ENCODE measurements at places on chromosomes 2 and 18. TPM values are rescaled to one million over a fixed set of nuclear protein-coding genes. Genes with fewer than 3 reads are reported as not detected.

- DNase-seq, result no peak
These were observed 12.6 kb downstream of the GPR35 start for GRCh38 chr2:240637901-240638345.

Gene ACOXL
- total RNA-seq, result not detected

GRCh38 chr18:11839556-11839955, 11.7 kb upstream of the CHMP1B start:
- no peak for DNase-seq

GRCh38 chr2:158213773-158214172, 112.1 kb downstream of the UPP2 start:
- no peak for DNase-seq

- no peak for DNase-seq
These were observed 216.8 kb upstream of the HNMT start for GRCh38 chr2:137747509-137747908.

DNA sequence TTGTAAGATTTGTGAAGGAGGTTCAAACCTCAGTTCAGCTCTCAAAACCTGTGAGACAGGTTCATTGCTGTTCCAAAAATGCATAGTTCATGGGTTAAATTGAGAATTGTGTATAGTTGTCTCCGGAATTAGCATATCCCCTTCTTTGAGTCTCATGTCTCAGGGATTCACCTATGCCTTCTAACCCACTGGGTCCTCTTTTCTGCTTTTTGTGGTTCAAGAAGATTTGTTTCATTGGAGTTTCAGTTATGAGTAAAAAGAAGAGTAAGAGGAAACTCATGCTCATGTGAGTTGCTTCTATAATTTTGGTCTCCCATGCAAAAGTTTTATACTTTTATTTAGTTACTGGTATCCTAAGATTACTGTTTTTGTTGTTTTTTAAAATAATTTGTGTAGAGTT, 1219.8 kb upstream of the ZEB2 start:
- DNase-seq, result no peak

Gene SAG
- total RNA-seq, result not detected

GRCh38 chr2:219178377-219179175, 501 bp downstream of the RETREG2 start:
- DNase-seq, result no peak

GRCh38 chr2:59969161-59969560, 584.3 kb downstream of the BCL11A start:
- no peak for DNase-seq

DNA sequence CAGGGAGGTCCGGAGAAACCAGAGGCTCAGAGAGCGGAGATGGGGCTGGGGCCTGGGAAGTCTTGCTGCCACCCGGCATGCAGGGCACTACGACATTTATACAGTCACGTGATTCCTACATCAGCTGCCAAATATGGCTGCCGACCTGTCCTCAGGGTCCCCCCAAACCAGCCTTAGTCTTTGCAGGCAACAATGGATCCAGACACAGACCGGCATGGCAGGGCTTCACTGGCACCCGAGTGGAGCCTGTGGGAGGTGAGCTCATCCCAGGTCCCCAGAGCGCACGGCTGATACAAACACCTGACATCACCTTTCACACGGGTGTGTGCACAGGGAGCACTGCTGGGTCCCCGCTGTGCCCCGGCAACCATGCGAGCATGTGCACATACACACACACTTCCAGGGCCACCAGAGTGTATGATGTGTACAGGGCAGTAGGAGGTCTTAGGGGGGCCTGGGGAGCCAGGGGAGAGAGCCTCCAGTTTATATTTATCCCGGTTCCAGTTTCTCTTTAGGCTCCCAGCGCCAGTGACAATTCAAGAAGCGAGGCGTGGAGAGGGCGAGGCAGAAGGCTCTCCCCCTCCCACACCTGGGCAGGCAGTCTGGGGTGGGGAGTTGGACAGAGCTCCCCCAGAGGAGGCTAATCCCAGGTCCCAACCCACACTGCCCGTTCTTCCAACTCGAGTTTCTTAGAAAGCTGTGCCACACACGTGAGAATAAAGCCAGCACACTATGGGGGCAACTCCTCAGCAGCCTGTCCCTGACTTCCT, 2.7 kb downstream of the SEMA4C start:
- no peak for DNase-seq

Gene IL36RN
- total RNA-seq, result not detected

GRCh38 chr18:8946066-8946838, 156.2 kb upstream of the NDUFV2 start:
- DNase-seq, result no peak

DNA sequence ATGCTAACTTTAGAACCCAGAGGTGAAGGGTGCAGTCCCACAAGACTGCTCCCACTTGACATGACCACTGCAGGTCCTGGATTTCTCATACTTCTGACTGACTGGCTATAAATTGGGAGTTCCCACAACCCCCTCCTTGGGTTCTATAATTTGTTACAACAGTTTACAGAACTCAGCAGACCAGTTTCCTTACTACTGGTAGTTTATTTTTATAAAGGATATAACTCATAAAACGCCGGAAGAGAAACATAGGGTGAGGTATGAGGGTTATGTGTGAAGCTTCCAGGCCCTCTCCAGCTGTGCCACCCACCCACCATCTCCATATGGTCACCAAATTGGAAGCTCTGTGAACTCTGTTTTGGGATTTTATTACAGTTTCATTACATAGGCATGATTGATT, 839.6 kb downstream of the TSN start:
- DNase-seq, result no peak

Gene RSAD2
- 0.85 TPM for total RNA-seq

- DNase-seq, result no peak
These were observed 316.1 kb downstream of the PTH2R start for GRCh38 chr2:208722731-208723130.

GRCh38 chr2:237427769-237428506, 14.0 kb upstream of the COL6A3 start:
- DNase-seq, result no peak

DNA sequence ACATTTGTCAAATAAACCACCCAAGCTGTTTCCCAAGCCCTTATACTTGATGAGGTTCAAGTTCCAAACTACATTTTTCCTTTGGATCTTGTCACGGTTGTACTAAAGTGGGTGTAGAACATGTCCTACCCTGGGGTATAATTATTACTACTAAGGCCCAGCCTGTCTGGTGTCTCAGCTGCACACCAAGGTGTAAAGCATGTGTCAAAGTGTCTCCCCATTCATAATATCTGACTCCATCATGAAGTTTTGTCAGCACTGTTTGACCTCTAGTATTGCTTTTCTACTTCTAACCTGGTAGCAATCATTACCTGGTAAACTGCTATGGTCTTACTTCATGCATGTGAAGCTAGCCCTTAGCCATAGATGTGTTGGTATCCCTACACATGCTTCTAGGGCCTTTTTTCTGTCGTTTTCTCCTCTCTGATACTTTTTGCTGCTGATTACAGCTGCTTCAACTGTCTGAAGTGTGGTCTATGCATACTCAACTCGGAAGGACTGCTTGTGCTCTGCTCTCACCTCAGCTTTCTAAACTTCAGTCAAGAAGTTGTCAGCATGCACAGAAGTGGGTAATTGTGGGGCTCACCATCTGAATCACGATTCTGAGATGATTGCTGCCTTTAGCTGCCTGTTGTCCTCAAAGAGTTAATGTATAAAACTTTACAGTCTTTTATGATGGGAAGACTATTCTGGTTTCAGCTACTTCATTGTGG, 445.7 kb upstream of the TRIB2 start:
- no peak for DNase-seq

Gene SERPINB3
- not detected for total RNA-seq

GRCh38 chr2:3307236-3307635, 70.4 kb downstream of the EIPR1 start:
- no peak for DNase-seq

Gene IL1RL2
- total RNA-seq, result 0.33 TPM

Gene CHPF
- 32.9 TPM for total RNA-seq

DNA sequence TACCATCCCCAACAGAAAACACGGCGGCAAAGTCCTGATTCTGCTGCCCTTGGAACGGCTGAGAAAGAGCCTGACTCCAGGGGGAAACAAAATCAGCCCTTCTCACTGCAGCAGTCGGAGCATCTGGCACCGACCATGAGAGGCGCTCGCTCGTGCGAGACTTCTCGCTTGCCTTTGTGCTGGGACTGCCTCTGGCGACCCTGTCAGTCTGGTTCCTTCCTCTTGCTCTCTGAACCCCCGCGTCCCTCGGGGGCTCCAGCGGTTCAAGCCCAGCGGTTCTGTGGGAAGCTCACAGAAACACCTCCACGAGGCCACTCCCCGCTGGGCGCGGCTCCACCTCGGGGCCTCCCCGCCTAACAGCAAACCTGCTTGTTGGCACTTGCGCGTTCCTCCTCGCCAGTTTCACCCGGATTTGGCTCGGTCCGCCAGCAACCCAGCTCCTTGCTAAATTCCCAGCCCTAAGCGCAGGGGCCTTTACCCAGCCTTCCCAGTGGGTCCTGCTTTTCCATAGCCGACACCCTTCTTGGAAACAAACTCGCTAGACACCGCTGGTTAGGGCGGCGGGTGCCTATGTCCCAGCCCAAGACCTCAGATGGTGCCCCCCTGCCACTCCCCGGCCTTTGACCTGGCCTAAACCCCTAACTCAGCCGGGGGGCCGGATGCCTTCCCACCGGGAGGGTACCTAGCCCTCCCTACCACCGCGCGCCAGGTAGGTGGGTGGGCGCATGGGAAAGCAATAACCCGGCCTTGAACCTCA, 2.2 kb downstream of the RND3 start:
- DNase-seq, result no peak

- DNase-seq, result no peak
These were observed 21.2 kb downstream of the GRB14 start for GRCh38 chr2:164599954-164600589.

- DNase-seq, result no peak
These were observed 73.2 kb downstream of the MBP start for GRCh38 chr18:77059294-77059916.

Gene SPAST
- total RNA-seq, result 20.4 TPM

Gene HTR2B
- not detected for total RNA-seq

Gene GCG
- total RNA-seq, result not detected

Gene NDUFV2
- 331 TPM for total RNA-seq

GRCh38 chr2:98556344-98557033, 51.8 kb downstream of the COA5 start:
- no peak for DNase-seq

Gene FER1L5
- total RNA-seq, result not detected

GRCh38 chr18:80194874-80195570, 52.3 kb downstream of the PARD6G start:
- DNase-seq, result no peak

Gene COLEC12
- 0.04 TPM for total RNA-seq

GRCh38 chr2:46169467-46169866, 127.7 kb upstream of the EPAS1 start:
- no peak for DNase-seq

Gene ANKRD30BL
- not detected for total RNA-seq

Gene KCNG2
- not detected for total RNA-seq

Gene DUSP2
- 237 TPM for total RNA-seq

Gene CD207
- not detected for total RNA-seq

DNA sequence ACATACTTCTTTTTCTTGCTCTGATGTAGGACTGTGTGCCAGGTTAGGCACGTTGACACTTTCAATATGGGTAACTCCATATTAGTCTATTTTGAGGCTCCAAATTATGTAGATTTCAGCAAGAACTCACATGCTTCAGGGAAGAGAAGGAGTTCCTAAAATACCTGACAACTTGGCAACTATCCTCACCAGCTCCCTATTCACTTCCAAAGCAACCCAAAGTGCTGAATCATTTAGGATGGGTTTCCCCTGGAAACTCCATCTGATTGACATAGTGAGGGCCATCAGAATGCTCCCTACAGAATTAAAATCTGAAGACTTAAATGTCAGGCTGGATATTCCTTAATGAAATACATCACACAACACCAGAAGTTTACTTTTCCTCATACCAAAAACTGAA, 32.5 kb upstream of the NFU1 start:
- DNase-seq, result no peak

Gene NEUROD1
- total RNA-seq, result not detected

DNA sequence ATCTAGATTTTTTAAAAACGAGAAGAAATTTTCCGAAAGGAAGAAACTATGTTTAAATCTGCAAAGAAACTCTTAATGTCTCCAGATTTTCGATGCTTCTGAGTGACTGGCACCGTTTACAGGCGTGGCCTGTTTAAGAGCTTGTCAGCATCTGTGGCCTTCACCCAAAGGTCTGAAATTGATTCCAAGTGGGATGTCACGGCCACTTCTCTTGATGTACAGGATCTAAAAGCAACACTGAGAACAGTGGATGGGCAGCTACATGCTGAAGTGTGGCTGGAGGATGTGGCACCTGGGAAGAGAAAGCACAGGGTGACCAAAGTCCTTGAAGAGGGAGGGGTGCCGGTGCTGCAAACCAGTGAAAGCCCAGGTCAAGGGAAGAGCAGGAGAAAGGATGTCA, 28.0 kb downstream of the EMILIN2 start:
- no peak for DNase-seq

Gene UCN
- total RNA-seq, result 1.7 TPM

Gene CRYGA
- total RNA-seq, result not detected

Gene LIMS4
- 0.79 TPM for total RNA-seq

- DNase-seq, result no peak
These were observed 10.7 kb downstream of the GPR45 start for GRCh38 chr2:105252271-105252670.

- no peak for DNase-seq
These were observed 7.2 kb downstream of the PTPN4 start for GRCh38 chr2:119766944-119767343.

Gene CNRIP1
- total RNA-seq, result not detected
